Activated CD4-positive, alpha-beta T cell treated with anti-CD3 and anti-CD28 coated beads for 36 hours (primary cell): ENCODE measurements at places on chromosomes 6 and 20. TPM values are rescaled to one million over a fixed set of nuclear protein-coding genes. Genes with fewer than 3 reads are reported as not detected.

GRCh38 chr6:34239500-34239825, 2.8 kb downstream of the HMGA1 start:
- DNase-seq, result no peak

ZNF343 gene
- 12.3 TPM for total RNA-seq

GRCh38 chr20:25382704-25383370, 7.8 kb downstream of the ABHD12 start:
- no peak for DNase-seq

DNA sequence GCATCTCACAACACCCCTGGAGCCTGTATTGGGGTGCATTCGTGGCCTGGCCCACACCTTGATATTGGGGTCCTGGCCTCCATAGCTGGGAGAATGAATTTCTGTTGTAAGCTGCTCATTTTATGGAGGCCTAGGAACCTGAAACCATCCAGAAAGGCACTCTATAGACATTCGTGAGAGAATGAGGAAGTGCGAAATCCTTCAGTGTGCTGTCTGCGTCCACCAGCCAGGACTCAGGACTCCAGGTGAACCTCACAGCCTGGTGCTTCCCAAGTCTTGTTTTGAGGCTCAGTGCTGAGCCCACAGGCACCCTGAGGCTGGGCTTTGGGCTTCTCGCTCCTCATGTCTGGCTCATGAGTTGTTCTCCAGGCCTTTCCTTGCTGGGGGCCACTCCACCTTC, 11.9 kb upstream of the RBBP8NL start:
- DNase-seq, result no peak

ZNF311 gene
- total RNA-seq, result 0.98 TPM
